Gastrocnemius medialis (tissue), 4 donors: ENCODE measurements at places on chromosomes 12 and 14. TPM values are rescaled to one million over a fixed set of nuclear protein-coding genes. Genes with fewer than 3 reads are reported as not detected.

DNA sequence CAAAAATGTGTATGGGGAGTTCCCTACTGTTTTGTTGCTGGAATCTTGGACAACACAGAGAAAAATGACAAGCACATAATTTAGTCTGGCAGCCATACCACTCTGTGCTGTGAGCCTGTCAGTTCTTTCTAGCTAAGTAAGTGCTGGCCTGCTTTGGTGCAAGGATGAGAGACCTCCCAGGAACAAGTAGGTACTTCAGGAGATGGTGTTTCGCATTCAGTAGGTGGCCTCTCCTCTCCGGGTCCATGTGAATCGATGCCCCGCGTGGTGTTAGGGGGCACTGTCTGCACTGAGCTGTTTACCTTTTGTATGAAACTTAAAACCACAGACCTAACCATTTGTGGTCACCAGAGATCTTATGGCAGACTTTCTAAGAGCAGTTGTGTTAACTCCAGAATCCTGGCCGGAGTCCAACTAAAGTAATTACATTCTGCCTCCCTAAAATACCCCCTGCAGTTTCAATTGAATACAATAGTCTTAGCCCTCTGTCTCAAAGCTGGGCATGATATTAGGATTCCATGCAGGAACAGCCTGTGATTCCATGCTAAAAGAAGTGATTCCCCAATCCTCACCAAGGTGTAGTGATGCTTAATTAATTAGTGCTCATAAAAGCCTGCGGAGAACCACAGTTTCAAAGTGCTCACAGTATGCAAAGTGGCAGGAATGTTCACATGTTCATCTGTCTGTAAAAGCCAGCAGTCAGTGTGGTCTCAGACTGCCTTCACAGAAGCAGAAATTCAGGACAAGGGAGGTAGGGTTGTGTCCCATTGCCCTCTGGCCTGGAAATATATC, 64.2 kb downstream of the LLPH start:
- no peak overlapping the region for H3K4me3 ChIP-seq
- H3K27ac ChIP-seq, result no peak overlapping the region
- H3K4me1 ChIP-seq, result no peaks in the 10 kb centered on the region

GRCh38 chr12:11804130-11804529, 154.7 kb downstream of the ETV6 start:
- DNase-seq, result no peak
- H3K36me3 ChIP-seq, result no peaks in the 10 kb centered on the region
- H3K27ac ChIP-seq, result no peak overlapping the region

- no peak for DNase-seq
- no peak overlapping the region for H3K27ac ChIP-seq
- no peaks in the 10 kb centered on the region for H3K4me1 ChIP-seq
- H3K4me3 ChIP-seq, result no peak overlapping the region
These were observed 15.0 kb downstream of the CAPZA3 start for GRCh38 chr12:18752947-18753346.

GRCh38 chr12:131703161-131703560, 7.7 kb upstream of the SFSWAP start:
- H3K36me3 ChIP-seq, result no peaks in the 10 kb centered on the region
- no peaks in the 10 kb centered on the region for H3K4me1 ChIP-seq
- H3K4me3 ChIP-seq, result no peak overlapping the region
- no peak overlapping the region for H3K27ac ChIP-seq
- no peaks in the 10 kb centered on the region for H3K27me3 ChIP-seq
- DNase-seq, result no peak

DNA sequence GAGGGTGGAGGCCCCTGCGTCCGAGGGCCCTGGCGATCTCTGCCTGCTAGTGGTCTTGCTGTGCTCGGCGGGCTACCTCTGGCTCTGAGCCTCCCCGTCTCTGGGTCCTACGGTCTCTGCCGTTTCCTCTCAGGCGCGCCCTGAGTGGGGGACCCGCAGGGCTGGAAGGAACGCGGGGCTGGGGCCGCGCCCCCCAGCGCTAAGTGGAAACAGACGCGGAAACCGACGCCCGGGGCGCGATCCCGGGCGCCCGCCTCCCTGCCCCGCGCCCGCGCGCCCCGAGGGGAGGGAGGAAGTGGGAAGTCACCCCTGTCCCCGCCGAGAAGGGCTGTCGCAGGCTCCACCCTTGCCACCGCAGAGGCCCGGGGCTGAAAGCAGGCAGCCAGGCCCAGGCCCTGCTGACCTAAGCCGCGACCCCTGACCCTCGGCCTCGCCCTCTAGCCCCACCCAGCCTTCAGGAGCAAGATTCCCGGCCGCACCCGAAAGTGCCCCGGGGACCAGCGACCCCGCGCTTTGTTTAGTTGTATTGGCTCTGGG, 831 bp downstream of the CRIP1 start:
- no peaks in the 10 kb centered on the region for H3K36me3 ChIP-seq
- H3K4me1 ChIP-seq, result peaks cover 45% of the 10 kb centered on the region
- H3K27me3 ChIP-seq, result peaks cover 5% of the 10 kb centered on the region
- H3K27ac ChIP-seq, result peak overlapping the region; percentile 79
- peak overlapping the region; percentile 50 for H3K4me3 ChIP-seq

DNA sequence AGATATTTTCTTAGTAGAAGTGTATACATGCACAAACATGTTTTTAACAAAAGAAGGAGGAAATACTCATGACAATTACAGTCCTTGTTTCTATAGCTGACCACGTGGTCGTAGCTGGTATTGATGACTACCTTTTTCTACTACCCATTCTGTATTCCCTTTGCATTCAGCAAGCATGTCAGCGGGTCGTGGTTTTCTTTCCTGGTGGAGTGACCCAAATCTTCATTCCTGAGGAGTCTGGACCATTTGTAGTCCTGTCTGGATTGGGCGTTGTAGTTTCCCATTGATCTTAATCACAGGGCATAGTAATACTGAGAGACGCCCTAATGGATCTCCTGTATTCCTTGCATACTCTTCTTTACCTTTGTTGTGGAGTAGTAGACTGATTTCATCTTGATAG, 472.1 kb upstream of the RGS6 start:
- H3K27me3 ChIP-seq, result no peaks in the 10 kb centered on the region
- H3K27ac ChIP-seq, result no peak overlapping the region

The CRADD gene
- 21.2 TPM for total RNA-seq

The TBX3 gene
- total RNA-seq, result 16.7 TPM

The KCNH3 gene
- not detected for total RNA-seq
